ENCODE measurements at places on chromosomes 5 and 9. TPM values are rescaled to one million over a fixed set of nuclear protein-coding genes. Genes with fewer than 3 reads are reported as not detected.

GRCh38 chr5:9313751-9314150 lies 232.1 kb downstream of the SEMA5A start:
- DNase-seq, result no peak

DNA sequence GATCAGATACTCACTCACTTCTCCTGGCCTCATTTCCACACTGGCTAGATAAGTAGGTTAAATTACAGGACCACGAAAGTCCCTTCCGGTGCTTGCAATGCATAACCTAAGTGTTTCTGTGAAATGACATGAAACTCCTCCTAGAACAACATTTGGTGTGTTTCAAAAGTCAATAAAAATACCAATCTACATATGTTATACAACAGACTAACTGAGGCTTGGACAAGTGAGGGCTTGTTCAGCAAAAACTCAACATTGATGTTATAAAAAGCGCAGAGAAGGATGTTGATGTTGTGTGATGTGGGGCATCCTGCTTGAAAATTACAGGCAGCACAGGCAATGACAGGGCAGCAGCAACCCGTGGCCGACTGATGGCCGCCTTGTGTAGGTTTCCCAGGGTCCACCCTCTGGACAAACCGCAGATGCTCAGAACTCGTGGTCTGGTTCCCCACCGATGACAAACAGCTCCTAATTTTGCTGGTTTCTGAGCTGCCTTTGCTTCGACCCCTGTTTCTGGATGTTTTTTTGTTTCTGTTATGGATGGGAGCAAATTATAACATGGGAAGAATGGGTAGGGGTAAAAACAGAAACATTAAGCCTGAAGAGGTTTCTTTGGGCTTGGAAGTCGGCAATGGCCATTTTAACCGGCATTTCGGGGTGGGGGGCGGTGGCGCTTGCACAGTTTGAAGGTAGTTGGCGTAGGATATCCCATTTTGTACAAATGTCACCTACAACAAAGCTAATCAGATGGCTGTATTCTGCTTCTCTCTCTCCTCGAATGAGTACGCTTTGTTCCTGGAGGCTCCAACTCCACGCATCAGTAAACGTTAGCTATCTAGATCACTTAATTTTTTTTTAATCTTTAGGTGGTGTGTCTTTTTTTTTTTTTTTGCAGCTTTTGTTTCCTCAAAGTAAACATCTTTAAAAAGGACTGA lies 116.1 kb downstream of the PDZD2 start:
- DNase-seq, result no peak

DNA sequence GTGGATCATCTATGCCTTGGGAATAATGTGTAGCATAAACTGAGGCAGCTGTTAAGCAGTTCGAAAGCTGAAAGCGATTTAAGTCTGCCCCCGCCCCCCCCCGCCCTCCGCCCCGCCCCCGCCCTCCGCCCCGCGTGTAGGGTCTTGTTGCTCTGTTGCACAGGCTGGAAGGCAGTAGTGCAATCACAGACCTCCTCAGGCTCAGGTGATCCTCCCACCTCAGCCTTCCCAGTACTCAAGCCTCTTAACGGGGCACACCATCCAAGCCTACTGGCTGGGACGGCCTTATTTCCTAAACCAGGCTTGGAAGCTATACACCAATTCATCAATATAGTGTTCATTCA lies 945 bp downstream of the ANKDD1B start:
- no peak for DNase-seq

DNA sequence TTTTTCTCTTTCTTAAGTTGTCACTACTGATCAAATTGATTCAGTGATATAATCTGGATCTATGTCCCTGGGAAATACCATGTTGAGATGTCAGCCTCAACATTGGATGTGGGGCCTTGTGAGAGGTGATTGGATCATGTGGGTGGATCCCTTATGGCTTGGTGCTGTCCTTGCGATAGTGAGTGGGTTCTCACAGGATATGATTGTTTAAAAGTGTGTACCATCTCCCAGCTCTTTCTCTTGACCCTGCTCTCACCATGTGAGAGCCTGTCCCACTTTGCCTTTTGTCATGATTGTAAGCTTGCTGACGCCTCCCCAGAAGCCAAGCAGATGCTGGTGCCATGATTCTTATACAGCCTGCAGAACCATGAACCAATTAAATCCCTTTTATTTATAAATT lies 68.6 kb downstream of the ST8SIA4 start:
- DNase-seq, result no peak

DNA sequence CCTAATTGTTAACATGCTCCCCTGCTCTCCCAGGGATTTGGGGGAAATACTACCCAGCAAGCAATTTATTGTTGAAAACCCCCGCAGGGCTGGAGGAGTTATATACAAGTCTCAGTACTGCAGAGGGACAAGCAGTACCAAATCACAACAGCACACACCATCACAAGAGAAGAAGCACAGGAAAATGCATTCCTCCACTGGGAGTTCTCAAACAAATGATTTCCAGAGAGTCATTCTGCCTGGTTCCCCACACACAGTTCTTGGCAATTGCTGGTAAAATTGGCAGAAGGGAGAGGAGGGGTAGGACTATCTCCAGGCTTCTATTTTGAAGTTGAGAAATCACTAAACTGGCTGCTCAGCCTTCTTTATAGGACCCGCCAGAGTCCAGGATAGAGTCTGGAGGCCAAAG lies 16.8 kb downstream of the SIL1 start:
- no peak for DNase-seq

DNA sequence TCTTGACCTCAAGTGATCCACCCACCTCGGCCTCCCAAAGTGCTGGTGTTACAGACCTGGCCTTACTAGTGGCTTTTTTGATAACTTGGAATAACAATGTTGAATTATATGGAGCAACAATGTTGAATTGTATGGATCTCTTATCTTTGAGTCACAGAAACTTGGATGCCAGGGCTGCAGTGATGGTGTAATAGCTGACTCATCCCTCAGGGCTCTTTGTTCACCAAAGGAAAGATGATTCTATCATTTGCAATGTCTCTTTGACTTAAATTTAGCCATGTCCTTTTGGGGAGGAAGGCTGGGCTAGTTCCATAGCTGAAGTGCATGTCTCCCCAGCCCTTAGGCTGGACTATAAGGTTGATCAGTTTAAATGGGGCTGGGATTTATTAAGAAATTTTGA lies 172.3 kb downstream of the PDZD2 start:
- DNase-seq, result peak; percentile 59

DNA sequence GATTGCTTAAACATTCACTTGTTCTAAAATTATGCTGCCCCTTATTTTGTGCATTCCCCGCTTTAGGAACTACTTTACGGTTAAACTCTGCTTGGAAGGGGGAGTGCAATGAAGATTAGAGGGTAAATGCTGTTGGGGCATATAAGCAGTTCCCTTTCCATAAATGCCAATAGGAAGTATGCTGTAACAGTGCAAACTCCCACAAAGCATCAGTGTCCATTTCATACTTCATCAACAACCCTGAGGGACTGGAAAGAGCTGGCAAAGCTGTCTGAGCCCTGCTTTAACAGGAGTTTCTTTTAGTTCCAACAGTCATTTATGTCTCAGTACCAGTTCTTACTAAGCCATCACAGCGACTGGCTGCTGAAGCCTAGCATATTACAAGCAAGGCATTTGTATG lies 1.8 kb downstream of the ACTL7A start:
- no peak for DNase-seq

Gene PCYOX1L
- 13.3 TPM for total RNA-seq

Gene SLC34A1
- total RNA-seq, result not detected

Gene TMEM215
- not detected for total RNA-seq
